Stimulated activated CD8-positive, alpha-beta memory T cell treated with anti-CD3 and anti-CD28 coated beads, Interleukin-2, amount 100 ng/mL, for 1 hour (primary cell): ENCODE measurements at places on chromosomes 5 and 9.

- DNase-seq: no peak
Measured at GRCh38 chr9:69319324-69320025, 5.5 kb upstream of the ENTREP1 start.

- no peak for DNase-seq
Measured at GRCh38 chr5:159202151-159202550, 7.2 kb downstream of the RNF145 start.

DNA sequence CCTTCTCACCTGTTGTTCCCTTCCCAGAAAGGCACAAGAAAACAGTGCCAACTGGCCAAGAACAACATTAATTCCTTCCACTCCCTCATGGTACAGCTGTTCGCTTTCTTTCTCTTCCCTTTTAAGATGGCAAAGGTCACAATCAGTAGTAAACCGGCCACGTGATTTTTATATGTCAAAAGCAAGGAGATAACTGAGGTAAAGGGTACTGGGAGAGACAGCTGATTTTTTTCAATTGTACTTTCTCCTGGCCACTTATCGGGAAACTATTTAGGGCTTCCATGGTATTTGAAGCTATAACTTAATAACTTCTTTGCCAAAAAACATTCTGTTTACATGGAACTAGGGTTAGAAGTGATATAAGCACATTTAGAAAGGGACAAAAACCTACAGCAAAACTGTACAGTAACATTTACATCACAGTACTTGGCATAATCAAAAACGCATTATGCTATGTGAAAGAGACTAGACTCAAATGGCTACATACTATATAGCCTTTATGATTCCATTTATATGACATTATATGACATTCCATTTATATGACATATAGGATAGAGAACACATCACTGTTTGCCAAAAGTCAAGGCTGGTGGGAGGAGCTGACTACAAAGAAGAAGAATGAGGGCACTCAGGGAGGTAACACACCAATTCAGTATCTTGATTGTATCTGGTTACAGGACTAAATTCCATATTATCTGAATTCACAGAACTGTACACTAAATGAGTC lies 24.8 kb downstream of the PLPP1 start:
- no peak for DNase-seq

DNA sequence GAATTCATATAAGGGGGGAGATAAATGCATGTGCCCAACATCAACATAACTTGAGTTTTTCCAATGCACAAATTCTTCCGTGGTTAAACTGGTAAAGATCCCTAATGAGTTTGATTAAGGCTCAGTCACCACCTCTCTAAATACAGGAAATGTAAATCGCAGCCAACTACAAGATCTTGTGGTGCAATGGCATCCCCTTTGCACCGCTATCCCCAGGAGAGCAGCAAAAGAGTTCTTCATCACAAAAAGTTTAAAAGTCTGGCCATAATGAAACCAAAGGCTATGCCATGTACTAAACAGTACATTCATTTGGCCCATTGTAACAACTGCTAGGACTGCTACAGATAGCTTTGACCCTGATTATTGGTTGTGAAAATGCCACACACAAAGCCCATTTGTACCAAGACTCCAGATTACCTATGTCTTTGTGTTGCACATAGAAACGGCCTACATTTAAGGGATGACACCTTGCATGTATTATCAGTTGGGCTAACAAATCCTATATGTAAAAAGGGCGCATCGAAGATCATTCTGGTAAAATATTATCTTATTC lies 44.5 kb downstream of the ZNF608 start:
- DNase-seq: no peak

- DNase-seq: no peak
Measured at GRCh38 chr9:21428235-21428634, 12.0 kb upstream of the IFNA1 start.

GRCh38 chr5:135169753-135170152 lies 135.7 kb upstream of the PITX1 start:
- DNase-seq: no peak

DNA sequence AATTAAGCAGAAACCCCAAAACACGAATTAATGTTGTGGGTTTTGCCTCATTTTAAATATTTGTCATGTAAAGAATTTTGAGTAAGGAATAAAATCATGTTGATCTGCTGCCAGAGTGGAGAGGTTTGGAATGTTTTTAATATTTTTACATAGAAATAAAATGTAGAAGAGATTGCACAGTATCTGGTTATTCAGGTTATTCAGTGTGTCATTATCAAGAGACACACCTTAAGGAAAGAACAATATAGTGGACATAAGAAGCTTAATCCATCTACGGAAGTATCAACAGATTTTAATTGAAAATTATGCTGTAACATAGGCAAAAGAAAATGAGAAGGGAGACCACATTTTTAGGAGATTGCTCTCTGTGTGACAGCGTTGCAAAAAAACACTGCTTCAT lies 410.4 kb downstream of the MED10 start:
- no peak for DNase-seq

DNA sequence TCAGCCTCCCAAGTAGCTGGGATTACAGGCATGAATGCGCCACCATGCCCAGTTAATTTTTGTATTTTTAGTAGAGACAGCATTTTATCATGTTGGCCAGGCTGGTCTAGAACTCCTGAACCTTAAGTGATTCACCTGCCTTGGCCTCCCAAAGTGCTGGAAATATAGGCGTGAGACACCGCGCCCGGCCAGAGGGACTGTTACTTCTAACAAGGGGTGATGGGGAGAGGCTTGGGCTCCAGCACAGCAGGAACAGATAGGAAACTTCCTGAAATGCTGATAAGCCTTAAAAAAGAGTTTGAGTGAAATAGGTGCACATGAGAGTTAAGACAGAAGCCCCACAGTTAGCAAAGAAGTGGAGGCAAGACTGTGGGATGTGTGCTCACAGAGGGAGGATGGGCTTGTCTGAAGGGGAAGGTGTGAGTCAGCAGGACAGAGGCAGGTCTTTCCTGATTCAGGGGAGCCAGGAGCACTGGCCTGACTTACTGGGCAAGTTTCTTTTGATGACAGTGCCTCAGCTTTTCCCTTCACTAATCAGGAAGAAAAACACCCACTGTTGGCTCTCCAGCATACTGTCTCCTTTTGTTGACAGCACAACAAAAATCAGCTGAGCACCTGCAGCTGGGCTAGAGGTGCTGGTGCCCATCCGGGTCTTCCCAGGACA lies 68.4 kb downstream of the RAD23B start:
- no peak for DNase-seq

GRCh38 chr5:146243247-146243646 lies 39.8 kb downstream of the RBM27 start:
- no peak for DNase-seq

- DNase-seq: no peak
Measured at GRCh38 chr9:72980600-72981265, 27.9 kb upstream of the ALDH1A1 start.

DNA sequence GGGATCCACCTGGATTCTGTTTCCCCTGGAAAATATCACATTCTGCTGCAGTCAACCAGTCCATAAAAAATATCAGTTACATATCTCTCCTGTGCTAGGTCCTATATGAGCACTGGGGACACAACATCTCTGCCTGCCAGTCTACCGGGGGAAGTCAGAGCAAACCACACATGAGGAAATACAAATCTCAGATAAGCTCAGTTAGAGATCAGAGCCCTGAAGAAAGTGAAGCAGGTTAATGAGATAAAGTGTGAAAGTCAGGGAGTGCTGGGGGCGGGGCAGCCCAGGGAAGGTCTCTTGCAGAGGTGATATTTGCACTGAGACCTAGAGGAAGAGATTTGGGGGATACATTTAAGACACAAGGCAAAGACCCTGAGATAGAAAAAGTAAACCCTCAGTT lies 67.8 kb upstream of the SLC1A1 start:
- no peak for DNase-seq

GRCh38 chr9:18362901-18363685 lies 110.9 kb upstream of the ADAMTSL1 start:
- DNase-seq: no peak

DNA sequence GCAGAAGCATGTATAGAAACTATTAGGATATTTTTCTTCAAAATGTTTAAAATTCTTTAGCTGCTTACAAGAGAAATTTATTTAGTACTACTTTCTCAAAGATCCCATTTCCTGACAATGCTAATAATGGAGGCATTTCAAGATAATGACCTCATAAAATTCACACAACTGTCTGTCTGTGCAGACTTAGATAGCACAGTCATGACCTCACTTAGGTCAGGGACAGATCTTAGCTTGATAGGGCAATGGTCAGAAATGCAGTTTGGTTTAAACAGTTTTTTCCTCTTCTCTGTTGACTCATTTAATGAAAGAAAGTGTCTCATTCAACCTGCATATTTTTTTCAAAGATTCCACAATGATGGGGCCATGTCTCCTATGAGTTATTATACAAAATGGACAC lies 128.4 kb downstream of the GRIA1 start:
- DNase-seq: no peak

- no peak for DNase-seq
Measured at GRCh38 chr5:128693764-128694163, 155.7 kb upstream of the FBN2 start.

DNA sequence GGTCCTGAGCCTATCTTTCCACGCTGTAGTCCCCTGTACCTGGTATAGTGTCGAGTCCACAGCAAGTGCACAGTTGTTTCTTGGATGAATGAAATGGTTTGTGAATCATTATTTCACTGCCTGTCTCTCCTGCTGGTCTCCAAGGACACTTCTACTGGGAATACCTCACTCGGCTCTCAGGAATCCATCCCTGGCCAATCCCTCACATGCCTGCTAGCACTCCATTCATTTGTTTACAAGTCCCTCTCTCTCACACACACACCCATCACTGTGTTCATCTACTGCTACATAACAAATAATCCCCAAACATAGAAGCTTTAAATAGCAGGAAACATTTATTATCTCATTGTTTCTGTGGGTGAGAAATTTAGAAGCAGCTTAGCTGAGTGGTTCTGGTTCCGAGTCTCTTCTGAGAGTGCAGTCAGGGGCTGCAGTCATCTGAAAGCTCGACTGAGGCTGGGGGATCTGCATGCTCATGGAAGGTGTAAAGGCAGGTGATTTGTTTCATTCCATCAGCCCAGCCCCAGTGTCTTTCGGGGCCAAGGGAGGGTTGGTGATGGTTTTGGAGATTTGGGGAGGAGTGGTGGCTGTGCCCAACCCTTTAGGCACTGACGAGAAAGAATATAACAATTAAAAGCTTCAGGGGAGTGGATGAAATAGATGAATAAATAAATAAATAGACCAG lies 132.7 kb upstream of the IER5L start:
- DNase-seq: no peak

DNA sequence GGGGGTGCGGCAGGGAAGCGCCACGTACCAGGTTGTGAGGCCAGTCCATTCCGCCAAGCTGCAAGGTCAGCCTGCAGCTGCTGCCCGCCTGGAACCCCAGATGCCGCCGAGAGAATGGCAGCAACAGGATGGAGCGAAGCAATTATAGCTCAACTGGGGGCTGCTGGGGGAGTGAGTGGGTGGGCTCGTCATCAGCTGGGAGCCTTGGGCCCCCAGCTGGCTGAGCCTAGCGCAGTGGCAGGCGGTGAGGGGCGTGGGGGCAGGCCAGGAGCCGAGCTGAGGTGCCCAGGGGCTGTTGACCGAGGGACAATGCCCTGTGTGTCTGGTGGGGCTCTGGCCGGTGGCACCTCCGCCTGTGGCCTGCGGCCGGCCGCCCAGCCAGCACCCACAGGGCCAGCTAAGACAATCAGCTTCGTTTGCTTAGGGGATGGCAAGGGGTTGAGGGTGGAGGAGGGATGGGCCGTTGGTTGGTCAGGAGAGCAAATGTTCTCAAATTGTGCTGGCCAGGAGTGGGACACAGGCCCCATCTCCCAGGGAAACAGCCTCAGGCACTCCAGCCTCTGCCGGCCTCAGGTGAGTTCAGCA lies at the start of gene IL17B:
Gene IL17B (minus strand): TSS at position 116 of the 585 bp plus-strand sequence. CDS start 67 bp downstream, at position 49.
- no peak for DNase-seq

DNA sequence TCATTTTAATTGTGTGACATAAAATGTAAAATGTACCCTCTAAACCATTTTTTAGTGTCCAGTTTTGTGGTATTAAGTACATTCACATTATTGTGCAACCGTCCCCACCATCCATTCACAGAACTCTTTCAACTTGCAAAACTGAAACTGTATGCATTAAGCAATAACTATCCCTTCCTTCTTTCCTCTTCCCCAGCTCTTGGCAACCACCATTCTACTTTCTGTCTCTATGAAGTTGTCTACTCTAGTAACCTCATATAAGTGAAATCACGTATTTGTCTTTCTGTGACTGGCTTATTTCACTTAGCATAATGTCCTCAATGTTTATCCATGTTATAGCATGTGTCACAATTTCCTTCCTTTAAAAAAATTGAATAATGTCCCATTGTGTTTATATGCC lies 142.4 kb downstream of the C9orf152 start:
- DNase-seq: no peak
